ENCODE measurements at places on chromosomes 16 and 17. TPM values are rescaled to one million over a fixed set of nuclear protein-coding genes. Genes with fewer than 3 reads are reported as not detected.

Gene CSNK1D
- total RNA-seq, result 86.8 TPM

DNA sequence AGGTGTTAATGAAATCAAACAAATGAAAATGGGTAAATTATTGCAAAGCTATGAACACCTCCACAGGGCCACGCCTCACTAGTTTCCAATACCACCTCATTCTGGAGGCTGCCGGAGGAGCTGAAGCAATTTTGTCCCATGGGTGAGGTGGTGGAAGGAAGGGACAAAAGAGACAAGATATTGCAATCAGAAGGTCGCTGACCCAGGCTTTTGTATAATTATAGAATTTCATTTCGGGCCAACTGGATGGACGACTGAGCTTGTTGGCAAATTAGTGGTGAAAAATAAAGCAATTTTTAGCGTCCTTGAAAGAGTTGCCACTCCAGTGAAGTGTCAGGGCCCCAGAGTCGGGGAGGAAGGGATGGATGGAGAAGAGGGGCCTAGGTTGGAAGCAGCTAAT lies 147.9 kb downstream of the CYLD start:
- peak; percentile 35 for DNase-seq
- H3K4me1 ChIP-seq, result no peaks in the 10 kb centered on the region
- no peaks in the 10 kb centered on the region for H3K27me3 ChIP-seq
- no peaks in the 10 kb centered on the region for H3K36me3 ChIP-seq

DNA sequence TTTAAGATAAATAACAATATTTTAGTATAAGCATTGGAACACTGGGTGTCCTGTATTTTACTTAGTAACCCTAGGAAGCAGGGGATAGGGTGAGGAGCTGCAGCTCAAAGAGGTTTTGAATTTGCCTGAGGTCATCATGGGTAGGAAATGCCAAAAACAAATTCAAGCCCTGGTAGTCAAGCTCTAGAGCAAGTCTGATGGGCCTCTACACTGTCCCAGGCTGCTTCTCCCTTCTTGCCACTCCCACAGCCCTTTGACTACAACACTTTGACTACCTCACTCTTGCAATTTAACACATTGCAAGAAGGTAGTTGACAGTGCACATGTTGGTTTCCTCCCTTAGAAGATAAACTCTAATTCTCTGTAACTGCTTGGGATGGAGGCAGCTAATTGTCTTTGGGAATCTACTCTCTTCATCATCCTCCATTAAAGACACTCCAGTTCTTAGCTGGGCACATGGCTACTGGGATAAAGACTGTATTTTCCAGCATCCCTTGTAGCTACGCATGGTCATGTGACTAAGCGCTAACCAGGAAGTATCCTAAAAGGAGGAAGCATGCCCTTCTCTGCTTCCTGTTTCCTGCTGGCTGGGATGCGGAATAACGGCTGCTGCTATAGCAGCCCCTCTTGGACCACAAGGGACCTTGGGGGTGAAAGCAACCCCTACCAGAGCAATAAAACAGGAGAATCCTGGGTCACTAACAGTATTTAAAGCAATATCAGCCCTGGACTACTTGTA lies 30.7 kb upstream of the SSTR2 start:
- no peaks in the 10 kb centered on the region for H3K4me1 ChIP-seq
- DNase-seq, result no peak
- no peaks in the 10 kb centered on the region for H3K36me3 ChIP-seq
- H3K4me3 ChIP-seq, result no peak overlapping the region

DNA sequence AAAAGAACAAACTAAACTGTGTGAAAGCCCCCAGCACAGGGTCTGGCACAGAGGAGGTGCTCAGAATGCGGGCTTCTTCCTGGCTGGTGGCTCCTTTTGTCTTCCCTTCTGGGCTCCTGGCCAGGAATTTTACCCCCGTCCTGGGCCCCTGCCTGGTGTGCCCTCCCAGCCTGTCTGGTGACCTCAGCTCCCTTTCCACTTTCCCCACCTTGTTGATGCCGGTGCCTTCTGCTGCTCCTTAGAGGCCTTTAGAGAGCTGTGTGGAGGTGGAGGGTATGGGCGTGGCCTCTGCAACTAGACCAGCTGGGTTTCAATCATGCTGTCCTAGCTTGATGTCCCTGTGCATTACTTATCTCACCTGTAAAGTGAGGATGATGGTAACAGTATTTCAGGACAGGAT lies 16.8 kb downstream of the PIRT start:
- no peaks in the 10 kb centered on the region for H3K27me3 ChIP-seq
- no peaks in the 10 kb centered on the region for H3K36me3 ChIP-seq
- no peak overlapping the region for H3K4me3 ChIP-seq
- no peaks in the 10 kb centered on the region for H3K4me1 ChIP-seq
- DNase-seq, result no peak

DNA sequence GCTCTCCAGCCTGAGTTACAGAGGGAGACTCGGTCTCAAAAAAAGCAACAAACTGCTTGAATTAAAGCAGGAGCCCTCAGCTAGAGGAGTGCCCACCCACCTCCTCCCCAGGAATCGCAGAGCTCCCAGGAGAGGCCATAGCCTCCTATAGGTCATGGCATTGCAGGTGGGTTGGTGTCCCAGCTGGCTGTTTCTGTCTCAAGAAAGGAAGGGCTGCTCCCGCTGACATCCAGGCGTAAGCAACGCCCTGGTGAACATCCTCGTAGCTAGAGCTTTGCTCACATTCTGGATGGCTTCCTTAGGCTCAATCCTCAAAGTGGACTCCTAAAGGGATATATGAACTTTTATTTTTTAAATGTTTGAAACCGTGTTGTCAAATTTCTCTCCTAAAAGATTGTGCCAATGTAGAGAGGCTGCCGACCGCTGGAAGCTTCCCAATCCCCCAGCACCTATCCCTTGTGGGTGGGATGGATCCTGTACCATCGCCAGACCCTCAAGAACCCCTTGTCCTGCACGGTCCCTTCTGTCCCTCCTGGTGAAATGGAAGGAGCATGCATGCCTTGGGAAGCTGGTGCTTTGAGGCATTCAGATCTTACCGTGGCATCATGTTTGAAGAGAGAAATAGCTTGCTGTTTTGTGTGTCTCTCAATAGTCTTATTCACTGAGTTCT lies 5.9 kb downstream of the NLRC5 start:
- H3K36me3 ChIP-seq, result no peaks in the 10 kb centered on the region
- DNase-seq, result no peak
- peaks cover 12% of the 10 kb centered on the region for H3K4me1 ChIP-seq
- no peaks in the 10 kb centered on the region for H3K27me3 ChIP-seq

- H3K27me3 ChIP-seq, result no peaks in the 10 kb centered on the region
- DNase-seq, result no peak
- H3K4me3 ChIP-seq, result no peak overlapping the region
- no peaks in the 10 kb centered on the region for H3K4me1 ChIP-seq
These were observed 37.1 kb upstream of the MYLK3 start for GRCh38 chr16:46785076-46785845.

DNA sequence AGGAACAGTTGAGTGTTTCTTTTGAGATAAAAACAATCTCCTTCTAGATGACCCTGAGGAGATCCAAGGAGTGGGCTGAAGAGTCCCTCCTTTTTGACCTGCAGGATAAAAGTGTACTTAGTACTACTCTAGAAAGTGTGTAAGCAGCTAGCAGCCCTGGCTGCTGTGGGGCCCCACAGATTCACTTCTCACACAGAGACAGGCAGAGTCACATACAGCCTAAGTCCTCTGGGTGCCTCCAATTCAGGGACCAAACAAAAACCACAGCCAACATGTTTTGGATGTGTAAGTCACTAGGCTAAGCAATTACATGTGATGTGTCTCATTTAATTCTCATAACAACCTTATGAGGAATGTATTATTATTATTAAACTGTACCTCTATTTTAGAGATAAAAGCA lies 97.1 kb downstream of the TMEM100 start:
- no peak overlapping the region for H3K4me3 ChIP-seq
- no peaks in the 10 kb centered on the region for H3K36me3 ChIP-seq
- DNase-seq, result no peak
- no peak overlapping the region for H3K27ac ChIP-seq

Gene ASPHD1
- total RNA-seq, result not detected

Gene CD300H
- not detected for total RNA-seq

Gene PDXDC1
- 58.5 TPM for total RNA-seq

- H3K4me3 ChIP-seq, result peak overlapping the region; percentile 66
- no peaks in the 10 kb centered on the region for H3K36me3 ChIP-seq
- H3K27me3 ChIP-seq, result no peaks in the 10 kb centered on the region
These were observed 55.7 kb downstream of the WSB1 start for GRCh38 chr17:27349540-27350021.

Gene NOD2
- 3.8 TPM for total RNA-seq

Gene BCL6B
- total RNA-seq, result 16.4 TPM

DNA sequence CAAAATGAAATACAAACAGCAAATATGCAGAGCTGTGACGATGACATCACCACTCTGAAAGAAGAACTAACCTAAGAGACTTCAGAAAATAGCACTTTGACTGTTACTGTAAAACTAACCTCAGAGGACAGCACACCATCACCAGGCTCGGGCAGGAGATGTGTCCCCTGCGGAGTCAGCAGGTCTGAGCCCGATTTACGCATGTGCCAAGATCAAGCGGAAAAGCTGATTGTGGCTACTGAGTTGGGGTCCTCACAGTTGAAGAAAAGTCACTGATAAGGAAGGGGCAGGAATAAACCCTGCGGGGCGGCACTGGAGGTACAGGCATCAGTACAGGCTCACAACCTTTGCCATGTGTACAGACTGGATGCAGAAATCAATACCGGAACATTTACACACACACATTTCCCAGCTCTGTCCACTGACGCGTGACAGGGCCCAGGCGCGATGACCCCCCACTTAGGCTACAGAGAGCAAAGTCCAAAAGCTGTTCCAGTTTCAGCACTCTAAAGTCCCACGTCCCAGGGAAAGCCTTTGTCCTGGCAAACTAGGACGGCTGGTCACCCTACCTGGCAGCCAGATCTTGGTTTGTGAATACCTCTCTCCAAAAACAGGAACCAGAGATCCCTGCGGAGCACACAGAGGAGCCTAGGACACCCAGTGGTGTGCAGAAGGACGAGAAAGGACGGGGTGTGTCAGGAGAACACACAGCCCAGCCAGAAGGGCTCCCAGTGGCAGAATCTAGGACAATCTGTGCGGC lies 21.5 kb downstream of the TRAP1 start:
- DNase-seq, result no peak
- no peak overlapping the region for H3K4me3 ChIP-seq
- H3K27ac ChIP-seq, result no peak overlapping the region
- peaks cover 1% of the 10 kb centered on the region for H3K4me1 ChIP-seq
- no peaks in the 10 kb centered on the region for H3K36me3 ChIP-seq

- H3K4me1 ChIP-seq, result no peaks in the 10 kb centered on the region
- H3K4me3 ChIP-seq, result no peak overlapping the region
- peak; percentile 85 for DNase-seq
- H3K27ac ChIP-seq, result no peak overlapping the region
- no peaks in the 10 kb centered on the region for H3K27me3 ChIP-seq
These were observed 150.8 kb downstream of the SSH2 start for GRCh38 chr17:29778956-29779811.

DNA sequence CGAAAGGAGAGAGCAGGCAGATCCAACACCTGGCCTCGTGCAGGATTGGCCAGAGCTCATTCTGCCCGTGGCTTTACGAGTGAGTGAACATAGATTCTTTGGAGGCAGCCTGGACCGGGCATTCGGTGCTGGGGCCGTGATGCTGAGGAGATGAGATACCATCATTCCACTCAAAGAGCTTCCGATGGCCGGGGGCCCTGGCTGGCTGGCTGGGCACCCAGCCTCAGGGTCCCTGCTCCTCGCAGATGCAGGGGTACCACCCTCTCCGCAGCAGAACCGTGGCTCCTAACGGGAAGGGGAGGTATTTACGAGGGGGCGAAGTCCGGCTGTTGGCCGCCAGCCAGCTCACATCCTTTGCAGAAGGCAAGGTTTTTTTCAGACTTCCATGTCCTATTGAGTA lies 66.1 kb upstream of the FOXF1 start:
- DNase-seq, result no peak
- H3K4me1 ChIP-seq, result no peaks in the 10 kb centered on the region
- no peak overlapping the region for H3K4me3 ChIP-seq
- no peaks in the 10 kb centered on the region for H3K27me3 ChIP-seq
- no peak overlapping the region for H3K27ac ChIP-seq

Gene PPP1R1B
- 2.4 TPM for total RNA-seq

- H3K4me3 ChIP-seq, result peak overlapping the region; percentile 85
- peaks cover 41% of the 10 kb centered on the region for H3K36me3 ChIP-seq
- H3K27me3 ChIP-seq, result no peaks in the 10 kb centered on the region
- H3K27ac ChIP-seq, result peak overlapping the region; percentile 0
- DNase-seq, result no peak
These were observed 1.4 kb downstream of the PLSCR3 start for GRCh38 chr17:7392696-7393612.

DNA sequence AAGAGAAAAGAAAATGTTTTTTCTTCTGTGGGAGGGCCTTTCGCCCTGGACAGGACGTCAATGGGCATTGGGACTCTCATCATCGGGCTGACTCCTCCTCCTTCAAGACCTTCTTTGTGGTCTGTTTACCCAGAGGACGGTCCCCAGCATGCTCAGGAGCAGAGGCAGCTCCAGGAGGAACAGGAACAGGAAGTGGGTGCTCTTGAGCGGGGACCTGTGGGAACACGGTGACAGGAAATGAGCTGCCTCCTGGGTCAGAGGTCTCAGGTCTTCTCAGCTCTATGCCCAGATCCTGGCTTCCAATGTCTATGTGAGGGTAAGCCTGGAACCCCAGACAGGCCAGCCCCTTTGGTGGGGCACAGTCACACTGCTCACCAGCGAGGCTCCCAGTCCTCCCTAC lies 12.2 kb downstream of the CD300LD start:
- no peak overlapping the region for H3K27ac ChIP-seq
- H3K27me3 ChIP-seq, result no peaks in the 10 kb centered on the region
- no peak for DNase-seq
- H3K36me3 ChIP-seq, result no peaks in the 10 kb centered on the region

DNA sequence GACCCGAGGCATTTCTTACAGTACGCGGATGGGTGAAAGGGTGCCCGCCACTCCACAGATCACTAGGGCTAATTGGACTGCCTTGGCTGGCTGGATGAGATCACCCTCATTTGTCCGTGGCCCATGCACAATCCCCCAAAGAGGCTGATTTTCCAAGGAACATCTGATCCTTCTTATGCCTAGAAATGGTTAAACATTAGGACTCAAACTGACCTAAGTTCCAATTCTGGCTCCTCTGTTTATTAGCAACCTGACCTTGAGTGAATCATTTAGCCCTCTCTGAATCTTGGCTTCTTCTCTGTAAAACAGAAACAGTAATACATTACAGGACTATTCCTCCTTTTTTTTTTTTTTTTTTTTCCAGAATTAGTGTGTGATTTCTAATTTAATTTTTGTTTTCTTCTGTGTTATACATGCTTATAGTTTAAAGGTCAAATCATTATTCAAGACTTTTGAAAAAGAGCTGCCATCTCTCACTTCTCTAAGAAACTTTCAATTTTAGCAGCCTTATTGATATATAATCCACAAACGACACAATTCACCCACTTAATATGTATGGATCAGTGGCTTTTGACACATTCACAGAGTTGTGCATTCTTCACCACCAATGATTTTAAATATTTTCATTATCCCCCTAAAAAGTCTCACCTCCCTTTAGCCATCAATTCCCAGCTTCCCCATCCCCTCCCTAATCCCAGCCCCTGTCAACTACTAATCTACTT lies 45.4 kb upstream of the TMEM132E start:
- no peak overlapping the region for H3K27ac ChIP-seq
- H3K4me3 ChIP-seq, result no peak overlapping the region
- no peaks in the 10 kb centered on the region for H3K4me1 ChIP-seq
- no peaks in the 10 kb centered on the region for H3K36me3 ChIP-seq
- DNase-seq, result no peak

- DNase-seq, result no peak
- H3K4me3 ChIP-seq, result no peak overlapping the region
- no peaks in the 10 kb centered on the region for H3K36me3 ChIP-seq
- H3K27me3 ChIP-seq, result no peaks in the 10 kb centered on the region
- no peaks in the 10 kb centered on the region for H3K4me1 ChIP-seq
These were observed 1.5 kb upstream of the LGALS3BP start for GRCh38 chr17:78981010-78981888.

Measured in ascending aorta (tissue), 2 donors.